ENCODE measurements at places on chromosomes 6 and 20.
A peak's percentile ranks its signal among the peaks of the same experiment; 100 is the strongest.

DNA sequence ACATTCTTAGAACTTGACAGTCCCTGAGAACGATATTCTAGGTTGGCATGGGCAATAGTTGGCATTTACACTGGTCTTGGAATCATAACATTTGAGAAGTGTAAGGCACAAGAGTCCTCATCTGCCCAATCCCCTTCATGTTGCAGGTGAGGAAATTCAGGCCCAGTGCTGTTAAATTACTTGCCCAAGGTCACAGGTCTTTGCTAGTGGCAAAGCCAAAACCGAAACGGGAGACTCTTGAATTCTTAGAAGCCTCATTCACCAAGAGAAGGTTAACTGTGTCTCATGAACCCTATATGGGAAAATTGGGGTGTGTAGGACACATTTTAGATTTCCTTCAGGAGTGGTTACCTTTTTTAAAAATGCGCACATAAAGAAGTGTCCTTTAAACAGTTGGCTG lies 7.2 kb downstream of the E2F3 start:
- no peak for DNase-seq

DNA sequence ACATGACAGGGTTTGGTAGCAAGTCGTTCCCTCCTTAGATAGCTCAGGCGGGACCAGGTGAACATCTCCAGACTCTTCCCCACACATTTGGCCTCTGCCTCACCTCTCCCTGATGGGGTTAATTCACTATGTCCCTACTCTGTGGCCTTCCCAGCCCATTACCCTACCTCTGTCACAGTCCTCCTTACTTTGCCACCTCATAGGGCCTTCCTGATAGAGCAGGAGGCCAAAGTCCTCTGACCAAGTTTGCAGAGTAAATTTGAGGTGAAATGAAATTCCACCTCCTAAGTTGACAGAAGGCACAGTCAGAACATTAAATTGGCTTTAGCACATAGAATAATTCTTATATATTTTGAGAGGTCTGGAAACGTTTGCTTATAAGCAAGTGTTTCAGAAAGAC lies 53.1 kb upstream of the ARMC2 start:
- no peak for DNase-seq

- DNase-seq, result no peak
Observed at GRCh38 chr20:9928281-9928737, 89.4 kb upstream of the PAK5 start.

GRCh38 chr6:30500421-30501355 lies 11.4 kb downstream of the HLA-E start:
- DNase-seq, result no peak

DNA sequence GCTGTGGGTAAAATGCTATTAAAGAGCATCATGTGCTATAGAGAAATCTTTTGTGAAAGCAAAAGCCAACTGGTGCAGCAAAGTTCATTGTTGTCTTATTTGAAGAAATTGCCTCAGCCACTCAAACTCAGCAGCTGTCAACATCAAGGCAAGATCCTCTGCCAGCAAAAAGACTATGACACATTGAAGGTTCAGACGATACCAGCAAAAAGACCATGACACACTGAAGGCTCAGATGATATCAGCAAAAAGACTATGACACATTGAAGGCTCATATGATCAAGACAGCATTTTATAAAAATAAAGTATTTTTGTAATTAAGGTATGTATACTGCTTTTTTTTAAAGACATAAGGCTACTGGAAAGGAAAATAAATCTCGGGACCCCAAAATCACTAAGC lies 118.4 kb upstream of the RUNX2 start:
- DNase-seq, result no peak

DNA sequence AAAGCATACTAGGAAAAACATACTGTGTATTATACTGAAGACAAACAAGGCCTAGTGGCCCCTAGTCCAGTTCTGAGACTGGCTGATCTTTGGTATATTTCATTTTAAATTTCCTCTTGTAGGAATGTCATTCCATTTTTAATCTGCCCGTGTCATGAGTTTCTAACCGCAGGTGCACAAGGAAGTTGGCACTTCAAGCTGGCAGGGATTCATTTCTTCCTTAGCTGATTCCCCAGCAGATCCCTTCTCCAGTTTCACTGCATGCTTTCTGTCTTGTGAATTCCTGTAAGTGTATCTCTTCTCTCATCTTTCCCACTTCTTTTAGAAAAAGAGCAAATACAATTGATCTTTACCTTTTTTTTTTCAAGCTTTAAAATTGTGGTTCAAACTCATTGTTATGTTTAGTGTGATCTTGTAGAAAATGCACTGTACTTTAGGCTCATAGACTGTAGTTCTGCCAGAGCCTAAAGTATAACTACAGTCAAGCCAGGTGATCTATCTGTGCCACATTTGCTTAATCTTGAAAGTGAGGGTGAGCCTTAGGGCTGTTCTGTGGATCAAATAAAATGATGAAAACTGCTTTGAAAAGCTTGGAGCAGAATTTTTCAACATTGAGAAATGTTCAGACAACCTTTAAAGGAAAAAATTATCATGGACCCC lies 37.0 kb downstream of the RNF217 start:
- peak; percentile 54 for DNase-seq

GRCh38 chr6:41150671-41151070 lies 3.5 kb downstream of the TREML1 start:
- no peak for DNase-seq

GRCh38 chr6:454148-454991 lies 62.8 kb downstream of the IRF4 start:
- DNase-seq, result no peak

DNA sequence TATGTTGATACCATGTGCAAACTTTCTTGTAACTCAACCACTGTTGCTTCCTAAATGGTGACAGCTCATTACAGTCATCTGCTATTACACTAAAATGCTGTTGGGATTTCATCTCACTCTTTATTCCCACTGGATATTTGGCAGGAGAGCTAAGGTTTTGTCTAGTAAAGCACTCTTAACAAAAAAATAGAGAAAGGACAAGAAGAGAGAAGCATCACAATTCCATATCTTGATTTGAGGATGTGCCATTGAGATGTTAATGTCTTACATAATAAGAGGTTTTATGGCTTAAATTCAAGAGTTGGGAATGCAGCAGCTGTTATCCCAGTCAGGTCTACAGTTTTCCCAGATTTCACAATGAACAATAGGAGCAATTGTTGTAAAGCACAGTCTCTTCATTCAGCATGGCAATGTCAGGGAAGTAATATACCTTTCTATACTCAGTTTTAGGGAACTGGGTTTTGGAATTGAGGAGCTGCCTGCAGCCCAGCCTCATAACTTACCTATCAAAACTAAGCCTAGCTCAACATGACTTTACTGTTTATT lies 134.9 kb downstream of the ISM1 start:
- no peak for DNase-seq

DNA sequence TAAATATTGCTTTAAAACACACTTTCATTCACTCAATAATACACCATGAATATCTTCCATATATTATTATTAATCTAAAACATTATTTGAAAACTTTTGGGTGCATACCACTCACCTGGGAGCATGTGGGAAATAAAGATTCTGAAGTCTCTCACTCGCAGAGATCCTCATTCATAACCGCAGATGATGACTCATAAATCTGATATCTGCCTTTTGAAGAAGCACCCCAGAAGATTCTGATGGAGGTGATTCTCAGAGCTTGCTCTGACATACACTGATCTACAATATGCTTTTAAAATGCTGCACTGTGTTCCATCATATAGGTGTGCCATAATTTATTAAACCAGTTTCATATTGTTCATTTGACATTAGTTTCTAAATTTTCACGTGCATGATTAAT lies 135.0 kb upstream of the SGK1 start:
- DNase-seq, result no peak

- DNase-seq, result no peak
Observed at GRCh38 chr6:149140137-149140909, 177.2 kb upstream of the TAB2 start.
